ENCODE measurements at places on chromosomes 6 and 20. TPM values are rescaled to one million over a fixed set of nuclear protein-coding genes. Genes with fewer than 3 reads are reported as not detected.

- peaks cover 30% of the 10 kb centered on the region for H3K4me1 ChIP-seq
- no peaks in the 10 kb centered on the region for H3K36me3 ChIP-seq
- H3K27ac ChIP-seq, result peak overlapping the region; percentile 47
Observed at GRCh38 chr6:3162565-3163247, 5.4 kb upstream of the TUBB2A start.

- H3K4me3 ChIP-seq, result no peak overlapping the region
- H3K27ac ChIP-seq, result no peak overlapping the region
- H3K36me3 ChIP-seq, result peaks cover 59% of the 10 kb centered on the region
- H3K4me1 ChIP-seq, result peaks cover 33% of the 10 kb centered on the region
Observed at GRCh38 chr6:166935353-166935752, 21.0 kb downstream of the RNASET2 start.

DNA sequence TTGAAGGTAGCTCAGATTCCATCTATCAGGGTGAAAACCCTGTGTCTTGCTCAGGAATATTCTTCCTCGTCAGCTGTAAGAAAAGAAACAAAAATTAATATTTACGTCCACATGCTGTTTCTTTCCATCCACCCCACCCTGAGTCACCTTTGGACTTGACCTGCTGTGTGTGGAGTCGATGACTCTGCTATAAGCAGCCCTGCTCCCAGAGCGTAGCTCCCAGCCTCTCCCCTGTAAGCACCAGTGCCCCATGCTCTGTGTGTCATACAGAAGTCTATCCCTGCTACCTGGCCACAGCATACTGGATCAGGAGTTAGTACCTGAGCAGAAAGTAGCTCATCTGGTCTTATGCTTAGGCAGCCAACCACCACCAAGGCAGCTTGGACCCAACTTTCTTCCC is 223.6 kb downstream of the SOD2 start:
- H3K36me3 ChIP-seq, result no peaks in the 10 kb centered on the region
- H3K27me3 ChIP-seq, result peaks cover 9% of the 10 kb centered on the region
- H3K4me3 ChIP-seq, result no peak overlapping the region
- H3K27ac ChIP-seq, result no peak overlapping the region

GRCh38 chr6:73209117-73209516 is 16.2 kb downstream of the KHDC1L start:
- H3K4me3 ChIP-seq, result no peak overlapping the region
- H3K36me3 ChIP-seq, result no peaks in the 10 kb centered on the region
- no peaks in the 10 kb centered on the region for H3K4me1 ChIP-seq

DNA sequence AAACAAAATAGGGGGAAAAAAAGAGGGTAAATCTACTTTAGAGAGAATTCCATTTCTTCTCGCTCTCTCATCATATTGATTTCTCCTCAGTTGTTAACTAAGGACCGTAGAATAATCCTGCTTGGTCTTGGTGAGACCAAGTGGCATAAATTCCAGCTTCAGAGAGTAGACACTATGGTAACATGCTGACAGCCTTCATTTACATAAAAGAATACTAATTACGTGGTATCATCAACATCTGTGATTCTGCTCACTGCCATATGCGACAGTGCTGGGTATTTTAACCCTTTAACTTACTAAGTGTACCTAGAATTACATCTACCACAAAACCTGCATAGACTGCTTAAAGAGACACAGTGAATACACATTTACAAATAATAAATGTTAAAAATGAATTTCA is 27.1 kb downstream of the TOMM6 start:
- H3K27me3 ChIP-seq, result no peaks in the 10 kb centered on the region
- DNase-seq, result no peak
- H3K27ac ChIP-seq, result no peak overlapping the region
- H3K4me3 ChIP-seq, result no peak overlapping the region

DNA sequence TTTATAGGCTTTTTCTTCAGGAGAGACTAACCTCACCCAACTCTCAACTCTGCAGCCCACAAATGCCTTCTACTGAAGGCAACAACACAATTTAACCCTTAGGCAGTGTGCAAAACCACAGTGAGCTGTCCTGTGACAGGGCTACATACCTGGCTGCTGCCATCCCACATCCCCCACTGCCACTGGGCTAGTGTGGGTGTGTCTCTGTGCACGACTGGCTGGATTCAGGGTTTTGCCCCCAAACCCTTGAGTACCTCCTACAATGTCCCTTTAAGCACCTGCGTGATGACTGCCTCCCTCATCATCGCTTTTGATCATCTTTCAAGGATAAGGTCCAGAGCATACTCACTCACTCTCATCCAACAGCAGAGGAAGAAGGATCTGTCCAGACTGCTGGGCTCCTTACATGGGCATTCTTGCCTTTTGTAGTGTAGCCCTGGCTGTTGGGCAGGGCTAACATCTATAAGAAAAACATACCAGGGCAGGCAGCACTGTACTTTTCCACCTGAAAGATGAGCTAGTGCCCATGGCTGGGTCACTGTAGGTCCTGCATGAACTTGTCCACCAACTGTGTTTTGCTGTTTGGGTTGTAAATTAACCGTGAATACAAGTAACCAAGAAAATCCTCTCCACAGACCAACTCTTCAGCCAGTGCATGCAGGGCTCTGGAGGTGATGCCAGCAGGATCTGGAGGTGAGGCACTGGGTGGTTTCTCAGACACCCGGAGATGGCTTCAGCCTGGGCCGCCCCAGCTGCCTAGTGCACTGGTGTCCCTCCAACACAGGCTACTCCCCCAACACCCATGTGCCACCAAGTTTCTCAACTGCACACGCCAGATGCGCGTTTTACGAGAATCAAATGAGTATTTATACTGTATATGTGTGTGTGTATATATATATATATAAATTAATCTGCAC is 45.2 kb downstream of the PLCG1 start:
- H3K4me3 ChIP-seq, result no peak overlapping the region
- no peak for DNase-seq
- peaks cover 7% of the 10 kb centered on the region for H3K4me1 ChIP-seq
- H3K27ac ChIP-seq, result peak overlapping the region; percentile 20
- no peaks in the 10 kb centered on the region for H3K36me3 ChIP-seq

- peak overlapping the region; percentile 95 for H3K27ac ChIP-seq
- H3K36me3 ChIP-seq, result peaks cover 26% of the 10 kb centered on the region
Observed at GRCh38 chr6:143449714-143450452, 612 bp downstream of the ADAT2 start.

DNA sequence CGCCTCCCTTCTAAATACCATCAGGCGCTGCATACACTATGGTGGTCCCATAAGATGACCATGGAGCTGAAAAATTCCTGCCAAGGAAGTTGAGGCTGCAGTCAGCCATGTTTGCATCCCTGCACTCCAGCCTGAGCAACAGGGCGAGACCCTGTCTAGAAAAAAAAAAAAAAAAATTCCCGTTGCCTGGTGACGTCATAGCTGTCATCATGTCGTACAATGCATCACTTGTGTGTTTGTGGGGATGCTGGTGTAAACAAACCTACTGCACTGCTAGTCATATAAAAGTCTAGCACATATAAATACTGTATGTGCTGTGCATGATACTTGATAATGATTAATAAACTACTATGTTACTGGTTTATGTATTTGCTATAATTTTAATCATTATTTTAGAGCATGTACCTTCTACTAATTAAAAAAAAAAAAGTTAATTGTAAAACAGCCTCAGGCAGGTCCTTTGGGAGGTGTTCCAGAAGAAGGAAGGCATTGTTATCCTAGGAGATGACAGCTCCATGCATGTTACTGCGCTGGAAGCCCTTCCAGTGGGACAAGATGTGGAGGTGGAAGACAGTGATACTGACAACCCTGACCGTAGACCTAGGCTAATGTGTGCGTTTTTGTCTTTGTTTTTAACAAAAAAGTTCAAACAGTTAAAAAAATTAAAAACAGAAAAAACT is 132.6 kb downstream of the BANF2 start:
- H3K4me1 ChIP-seq, result no peaks in the 10 kb centered on the region
- DNase-seq, result no peak
- H3K36me3 ChIP-seq, result no peaks in the 10 kb centered on the region
- H3K4me3 ChIP-seq, result no peak overlapping the region
- no peak overlapping the region for H3K27ac ChIP-seq
- no peaks in the 10 kb centered on the region for H3K27me3 ChIP-seq

DNA sequence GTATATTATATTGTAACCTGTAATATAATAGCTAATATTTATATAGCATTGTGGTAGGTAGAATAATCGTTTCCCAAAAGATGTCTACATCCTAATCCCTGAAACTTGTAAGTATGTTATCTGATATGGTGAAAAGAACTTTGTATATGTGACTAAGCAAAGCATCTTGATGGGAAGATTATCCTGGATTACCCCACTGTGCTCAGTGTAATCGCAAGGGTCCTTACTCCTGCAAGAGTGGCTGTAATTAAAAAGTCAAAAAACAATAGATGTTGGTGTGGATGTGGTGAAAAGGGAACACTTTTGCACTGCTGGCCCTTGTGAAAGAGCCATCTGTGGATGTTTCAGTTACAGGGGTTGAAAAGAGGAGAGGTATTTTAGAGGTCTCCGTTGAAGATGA is 95.2 kb downstream of the EDN1 start:
- no peaks in the 10 kb centered on the region for H3K36me3 ChIP-seq
- no peak for DNase-seq
- no peak overlapping the region for H3K27ac ChIP-seq
- no peak overlapping the region for H3K4me3 ChIP-seq
- H3K4me1 ChIP-seq, result no peaks in the 10 kb centered on the region

GRCh38 chr6:44064089-44064947 is 62.9 kb downstream of the MRPL14 start:
- peaks cover 8% of the 10 kb centered on the region for H3K4me1 ChIP-seq
- no peaks in the 10 kb centered on the region for H3K36me3 ChIP-seq
- no peak overlapping the region for H3K4me3 ChIP-seq

CD24 gene
- not detected for total RNA-seq

CCM2L gene
- not detected for total RNA-seq

CYP21A2 gene
- total RNA-seq, result 0.47 TPM
